Activated CD4-positive, alpha-beta memory T cell treated with anti-CD3 and anti-CD28 coated beads for 36 hours (primary cell): ENCODE measurements at places on chromosomes 1 and 21. TPM values are rescaled to one million over a fixed set of nuclear protein-coding genes. Genes with fewer than 3 reads are reported as not detected.

DNA sequence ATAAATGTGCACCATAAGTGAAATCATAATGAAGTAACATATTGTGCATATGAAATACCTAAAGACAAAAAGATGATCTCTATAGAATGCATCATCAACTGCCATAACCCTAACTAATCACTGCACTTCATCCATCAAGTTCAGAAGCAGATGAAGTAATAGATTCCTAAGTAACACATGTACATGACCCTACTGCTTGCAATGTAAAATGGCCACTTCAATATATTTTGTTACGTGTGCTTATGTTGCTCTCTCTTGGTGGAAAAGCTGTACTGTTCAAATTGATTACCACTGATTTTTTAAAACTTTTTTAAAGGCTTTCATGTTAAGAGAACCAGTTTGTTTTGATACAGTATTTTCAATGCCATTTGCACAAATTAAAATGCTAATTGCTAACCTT is 141.8 kb downstream of the TTLL7 start:
- no peak for DNase-seq

- DNase-seq, result no peak
Observed at GRCh38 chr1:44419901-44420300, 14.8 kb downstream of the RNF220 start.

- no peak for DNase-seq
Observed at GRCh38 chr1:62198781-62199125, 4.1 kb downstream of the L1TD1 start.

DNA sequence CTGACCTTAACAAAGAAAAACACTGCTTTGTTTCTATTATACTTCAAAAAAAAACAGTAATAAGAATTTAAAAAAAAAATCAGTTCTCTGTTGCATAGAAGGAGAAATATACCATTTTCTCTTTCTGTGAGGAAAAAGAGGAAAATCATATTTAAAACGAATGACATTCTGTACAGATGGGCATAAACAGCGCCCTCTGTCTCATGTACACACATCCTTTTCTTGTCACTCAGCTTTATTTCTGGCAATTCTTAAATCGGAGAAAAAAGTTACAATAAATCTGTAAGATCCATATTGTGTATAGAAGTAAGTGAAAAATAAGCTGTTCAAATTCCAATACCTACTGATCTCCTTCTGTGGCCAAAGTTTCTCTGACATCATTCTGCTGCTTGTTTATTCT is 245.4 kb downstream of the SMYD3 start:
- DNase-seq, result no peak

DNA sequence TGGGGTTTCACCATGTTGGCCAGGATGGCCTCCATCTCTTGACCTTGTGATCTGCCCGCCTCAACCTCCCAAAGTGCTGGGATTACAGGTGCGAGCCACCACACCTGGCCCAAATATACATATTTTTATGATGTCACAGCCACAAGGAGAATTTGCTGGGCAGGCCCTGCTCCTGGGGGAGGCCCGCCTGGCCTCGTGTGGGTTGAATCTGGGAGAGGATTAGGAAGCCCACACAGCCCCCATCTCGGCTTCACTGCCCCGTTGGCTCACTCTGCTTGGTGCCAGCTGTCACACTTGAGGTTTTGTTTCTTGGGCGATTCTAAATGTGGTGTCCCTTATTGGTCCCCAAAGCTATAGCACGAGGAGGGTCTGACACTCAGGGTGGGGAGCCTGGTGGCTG is 335.7 kb upstream of the AJAP1 start:
- DNase-seq, result no peak

- DNase-seq, result no peak
Observed at GRCh38 chr1:119449971-119450370, 35.0 kb downstream of the HSD3B2 start.

GRCh38 chr1:8813016-8813763 is 4.2 kb downstream of the RERE start:
- no peak for DNase-seq

- no peak for DNase-seq
Observed at GRCh38 chr1:201606096-201606495, 67.2 kb downstream of the NAV1 start.

DNA sequence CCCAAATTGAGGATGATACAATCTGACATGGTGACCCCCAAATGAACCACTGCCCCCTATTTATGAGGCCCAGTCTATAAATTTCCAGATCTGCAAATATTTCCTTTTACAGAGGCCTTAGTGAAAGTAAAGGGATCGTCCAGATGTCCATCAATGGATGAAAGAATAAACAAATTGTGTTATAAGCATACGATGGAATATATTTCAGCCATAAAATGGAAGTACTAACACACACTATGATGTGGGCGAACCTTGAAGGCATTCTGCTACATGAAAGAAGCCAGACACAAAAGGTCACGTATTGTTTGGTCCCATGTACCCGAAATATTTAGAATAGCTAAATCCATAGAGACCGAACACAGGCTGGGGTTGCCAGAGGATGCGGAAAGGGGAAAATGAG is 48.6 kb upstream of the ITPKB start:
- DNase-seq, result no peak

DNA sequence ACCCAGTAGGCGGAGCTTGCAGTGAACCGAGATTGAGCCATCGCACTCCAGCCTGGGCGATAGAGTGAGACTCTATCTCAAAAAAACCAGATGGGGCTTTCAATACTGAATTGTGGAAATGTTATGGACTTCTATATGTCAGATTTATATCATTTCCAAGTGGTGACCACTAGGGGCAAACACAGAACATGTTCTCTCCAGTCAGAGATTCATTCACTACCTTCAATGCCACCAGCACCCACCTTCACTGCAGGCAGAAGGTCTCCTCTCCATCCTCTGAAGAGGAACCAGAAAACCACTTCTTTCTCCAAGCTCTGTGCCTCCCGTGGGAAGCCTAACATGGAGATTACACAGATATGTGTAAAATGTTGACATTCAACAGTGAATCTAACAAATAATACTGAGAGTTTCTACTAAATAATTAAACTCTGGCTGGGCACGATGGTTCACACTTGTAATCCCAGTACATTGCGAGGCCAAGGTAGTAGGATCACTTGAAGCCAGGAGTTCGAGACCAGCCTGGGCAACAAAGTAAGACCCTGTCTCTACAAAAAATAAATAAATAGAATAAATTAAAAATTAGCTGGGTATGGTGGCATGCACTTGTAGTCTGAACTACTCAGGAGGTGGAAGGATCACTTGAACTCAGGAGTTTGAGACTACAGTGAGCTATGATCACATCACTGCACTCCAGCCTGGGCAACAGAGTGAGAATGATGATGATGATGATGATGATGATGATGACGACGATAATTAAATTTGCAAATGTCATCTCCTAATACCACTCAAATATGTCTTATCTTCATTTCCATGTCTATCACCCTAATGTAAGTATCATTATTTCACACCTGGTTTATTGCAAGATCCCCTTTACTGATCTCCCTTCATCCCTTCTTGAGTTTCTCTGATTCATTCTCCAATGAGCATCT is 151.1 kb downstream of the ZNF281 start:
- no peak for DNase-seq

GRCh38 chr1:94621395-94621794 is 79.8 kb upstream of the F3 start:
- DNase-seq, result no peak

DNA sequence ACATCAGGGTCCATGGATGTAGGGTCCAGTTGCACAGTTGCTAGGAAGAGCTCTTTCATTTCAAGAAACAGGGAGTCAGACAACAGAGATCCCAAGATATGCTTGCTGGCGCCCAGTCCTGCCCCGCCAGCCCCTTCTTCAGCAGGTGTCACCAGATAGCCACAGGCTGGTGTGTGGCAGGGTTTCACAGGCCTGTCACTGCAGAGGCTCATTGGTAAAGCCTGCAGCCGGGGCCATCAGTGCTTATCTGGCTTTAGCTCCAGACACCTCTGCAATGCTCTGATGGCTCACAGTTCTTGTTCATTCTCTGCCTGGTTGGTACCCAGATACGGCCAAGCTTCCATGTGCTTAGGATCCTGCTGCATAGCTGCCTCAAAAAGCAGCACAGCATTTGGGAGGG is 12.4 kb upstream of the ZNF124 start:
- DNase-seq, result no peak

GRCh38 chr1:15750924-15751323 is 7.7 kb upstream of the FBLIM1 start:
- DNase-seq, result no peak

GRCh38 chr1:76219366-76219818 is 144.8 kb downstream of the ST6GALNAC3 start:
- peak; percentile 13 for DNase-seq

GRCh38 chr1:29256394-29256793 is 20.1 kb downstream of the PTPRU start:
- DNase-seq, result no peak

GRCh38 chr21:34579411-34579810 is 35.5 kb downstream of the RCAN1 start:
- no peak for DNase-seq

- peak; percentile 63 for DNase-seq
Observed at GRCh38 chr21:45970674-45971615, 10.6 kb upstream of the COL6A1 start.

- no peak for DNase-seq
Observed at GRCh38 chr1:25481625-25482024, 50.9 kb downstream of the MACO1 start.

- no peak for DNase-seq
Observed at GRCh38 chr1:47194311-47194710, 4.5 kb upstream of the PDZK1IP1 start.

DNA sequence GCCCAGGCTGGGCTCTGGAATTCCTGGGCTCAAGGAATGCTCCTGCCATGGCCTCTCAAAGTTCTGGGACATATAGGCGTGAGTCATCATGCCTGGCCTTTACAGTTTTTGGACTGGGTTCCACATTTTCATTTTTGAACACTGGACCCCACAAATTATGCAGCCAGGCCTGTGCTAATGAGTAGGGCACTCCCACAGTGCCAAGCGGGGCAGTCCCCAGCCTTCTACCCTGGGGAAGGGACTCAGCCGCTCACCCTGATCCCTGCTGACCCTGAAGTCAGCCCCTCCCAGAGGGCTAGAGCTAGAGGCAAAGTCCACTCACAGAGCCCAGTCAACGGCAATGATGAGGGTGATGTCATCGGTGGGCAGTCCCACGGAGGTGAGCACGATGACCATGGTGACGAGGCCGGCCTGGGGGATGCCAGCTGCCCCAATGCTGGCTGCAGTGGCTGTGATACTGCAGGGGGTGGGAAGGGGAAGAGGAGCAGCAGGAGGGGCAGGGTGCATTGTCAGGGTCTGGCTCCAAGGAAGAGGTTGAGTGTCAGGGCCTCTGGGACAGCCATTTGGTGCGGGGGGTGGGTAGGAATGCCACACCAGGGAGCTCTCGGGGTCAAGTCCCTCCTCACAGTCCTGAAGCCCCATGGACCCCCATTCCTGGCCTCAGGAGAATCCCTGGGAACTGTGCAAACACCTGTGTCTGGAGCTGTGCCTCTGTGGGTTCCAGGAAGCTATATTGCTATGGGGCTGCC is 27.6 kb downstream of the PODN start:
- DNase-seq, result no peak

DNA sequence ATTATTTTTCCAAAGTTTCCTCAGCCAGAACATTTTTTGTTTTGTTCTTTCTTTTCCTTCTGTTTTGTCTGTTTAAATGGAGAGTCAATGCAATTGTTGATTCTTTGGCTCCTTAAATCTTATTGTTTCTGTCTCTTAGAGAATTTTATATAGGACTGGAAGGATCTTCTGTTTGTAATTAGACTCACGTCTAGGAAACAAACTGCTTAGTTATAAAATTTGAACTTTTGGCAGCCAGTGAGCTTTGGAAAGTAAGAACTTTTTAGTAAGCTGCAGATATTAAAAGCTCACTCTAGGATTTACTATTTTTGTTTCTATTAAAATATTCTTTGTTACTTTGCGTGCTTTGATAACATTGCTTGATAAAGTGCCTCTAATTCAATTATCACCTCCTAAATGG is 109.8 kb upstream of the HNRNPU start:
- no peak for DNase-seq

- DNase-seq, result no peak
Observed at GRCh38 chr1:41387667-41388091, 26.4 kb downstream of the FOXO6 start.

DNA sequence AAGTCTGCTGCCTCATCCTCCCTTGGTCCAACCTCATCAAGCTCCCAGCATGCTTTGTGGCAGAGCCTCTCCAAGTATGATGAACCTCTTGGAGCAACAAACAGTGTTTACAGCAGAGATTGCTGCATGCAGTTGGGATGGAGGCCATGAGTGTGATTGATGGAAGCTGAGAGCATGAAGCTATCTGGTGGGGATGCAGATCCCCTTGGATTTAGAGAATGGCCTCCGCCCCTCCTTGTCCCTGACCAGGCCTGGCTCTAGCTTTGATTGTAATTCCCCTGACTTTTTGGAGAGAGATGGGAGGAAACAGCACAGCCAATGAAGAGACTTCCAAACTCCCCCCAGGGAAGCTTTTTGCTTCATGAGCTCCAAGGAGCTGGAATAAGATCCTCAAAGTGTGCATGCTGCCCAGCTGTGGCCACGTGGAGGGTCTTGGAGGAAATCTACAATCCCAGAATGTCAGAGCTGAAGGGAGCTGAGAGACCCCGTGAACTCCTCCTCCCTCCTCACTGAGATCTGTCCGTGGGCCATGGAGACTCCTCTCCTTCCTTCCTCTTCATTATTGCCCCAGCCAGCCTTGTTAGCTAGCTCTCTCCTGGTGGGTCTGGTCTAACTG is 165.3 kb upstream of the USP24 start:
- no peak for DNase-seq

GRCh38 chr1:54304518-54304917 is 101.7 kb downstream of the SSBP3 start:
- no peak for DNase-seq

The CELA2A gene
- not detected for total RNA-seq

The SH2D2A gene
- total RNA-seq, result 280 TPM

The S1PR1 gene
- total RNA-seq, result 140 TPM

The FAM151A gene
- total RNA-seq, result not detected

The LMOD1 gene
- total RNA-seq, result not detected

The MAP3K21 gene
- 5.6 TPM for total RNA-seq

The TRAF3IP3 gene
- 212 TPM for total RNA-seq

The EFNA3 gene
- 2.4 TPM for total RNA-seq

The OR2T10 gene
- total RNA-seq, result not detected

The AZIN2 gene
- 2.9 TPM for total RNA-seq

The FAM167B gene
- total RNA-seq, result 0.69 TPM

The IL24 gene
- total RNA-seq, result 9.8 TPM

The CD101 gene
- 0.14 TPM for total RNA-seq

The IL22RA1 gene
- not detected for total RNA-seq

The PLPPR4 gene
- not detected for total RNA-seq

The CYP4Z1 gene
- not detected for total RNA-seq

The AGO3 gene
- total RNA-seq, result 25.3 TPM

The PFKFB2 gene
- 2.1 TPM for total RNA-seq

The KRTAP13-2 gene
- total RNA-seq, result not detected

The CFAP57 gene
- total RNA-seq, result 0.43 TPM

The CDC20 gene
- 152 TPM for total RNA-seq

The RNU1-4 gene
- total RNA-seq, result 1,409 TPM

The ATP6V1G3 gene
- total RNA-seq, result not detected

The C1orf87 gene
- total RNA-seq, result not detected

The NECTIN4 gene
- total RNA-seq, result not detected

The VAV3 gene
- total RNA-seq, result 3.3 TPM

The DTL gene
- total RNA-seq, result 88.2 TPM

The LDLRAD2 gene
- not detected for total RNA-seq
